CD4-positive, alpha-beta T cell treated with Interleukin-12 subunit alpha and Interleukin-12 subunit beta, for 1 hour (primary cell): ENCODE measurements at places on chromosomes 3 and 15.

DNA sequence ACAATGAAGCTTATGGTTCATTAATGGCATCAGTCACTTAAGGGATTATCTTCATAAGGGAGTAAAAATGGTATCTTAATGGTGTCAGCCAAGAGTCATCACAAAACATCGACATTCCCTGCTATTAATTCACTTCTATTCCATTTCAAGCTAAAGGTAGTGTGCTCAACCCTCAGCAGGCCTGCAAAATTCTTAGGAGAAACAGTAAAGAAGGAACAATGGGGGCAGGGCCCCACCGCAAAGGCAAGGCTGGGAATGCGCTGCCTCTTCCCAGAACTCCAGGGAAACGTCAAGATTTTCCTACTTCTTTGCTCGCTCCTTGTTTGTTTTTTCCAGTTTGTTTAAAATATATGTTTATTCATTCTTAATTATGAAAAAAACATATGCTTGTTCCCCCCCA lies 187.3 kb upstream of the TSC22D2 start:
- DNase-seq: no peak

DNA sequence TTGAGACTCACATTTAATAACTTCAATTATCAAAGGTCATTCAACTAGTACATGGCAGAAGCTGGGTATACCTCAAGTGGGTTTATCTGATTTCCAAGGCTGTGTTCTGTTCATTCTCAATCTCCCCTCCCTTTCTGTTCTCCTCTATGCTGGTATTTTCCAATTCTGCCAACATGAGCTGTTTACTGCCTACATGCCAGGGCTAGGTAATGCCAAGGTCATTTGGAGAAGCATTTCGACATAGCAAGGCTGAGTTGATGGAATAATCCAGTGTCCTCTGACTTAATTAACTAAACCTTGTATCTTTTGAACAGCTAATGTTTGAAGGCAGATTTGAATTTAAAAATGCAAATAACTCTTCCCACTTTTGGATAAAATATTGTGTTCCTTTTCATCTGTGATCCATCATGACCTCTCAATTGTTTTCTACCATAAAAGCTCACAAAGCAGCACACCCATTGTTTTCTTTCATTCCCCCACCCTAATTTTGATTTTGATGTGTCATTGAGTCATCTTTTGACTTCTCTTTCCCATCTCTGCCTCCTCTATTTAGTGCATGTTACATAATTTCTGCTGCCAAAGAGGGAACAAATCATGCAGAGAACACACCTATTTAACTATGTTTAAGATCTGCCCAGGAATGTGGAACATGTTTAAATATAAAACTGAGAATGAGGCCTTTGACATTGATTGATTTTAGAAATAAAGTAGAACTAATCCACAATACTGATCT lies 308.8 kb upstream of the NR2E3 start:
- DNase-seq: no peak

- DNase-seq: no peak
These were observed 232.6 kb downstream of the GAP43 start for GRCh38 chr3:115855911-115856310.

GRCh38 chr15:47607695-47608094 lies 109.6 kb upstream of the SEMA6D start:
- no peak for DNase-seq

- no peak for DNase-seq
These were observed 2.8 kb upstream of the MCTP2 start for GRCh38 chr15:94228611-94229010.
